ENCODE measurements at places on chromosomes 2 and 18.

DNA sequence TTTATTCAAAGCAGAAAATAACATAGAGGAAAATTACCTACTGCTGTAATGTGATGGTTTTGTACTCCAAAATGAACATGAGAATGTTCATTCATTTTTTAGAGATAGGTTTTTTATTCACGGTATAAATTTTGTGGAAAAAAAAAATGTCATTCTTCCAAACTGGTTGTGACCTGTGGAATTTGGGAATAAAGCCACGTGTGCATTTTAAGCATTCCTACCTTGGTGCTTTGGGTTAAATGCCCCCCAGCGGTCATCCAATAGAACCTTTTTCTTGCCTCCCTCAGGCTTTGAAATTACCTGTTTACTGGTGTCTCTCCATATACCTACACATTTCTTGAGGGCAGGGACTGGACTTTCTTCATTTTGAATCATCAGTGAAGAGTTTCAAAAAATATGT lies 740.7 kb downstream of the DPP10 start:
- DNase-seq = no peak

DNA sequence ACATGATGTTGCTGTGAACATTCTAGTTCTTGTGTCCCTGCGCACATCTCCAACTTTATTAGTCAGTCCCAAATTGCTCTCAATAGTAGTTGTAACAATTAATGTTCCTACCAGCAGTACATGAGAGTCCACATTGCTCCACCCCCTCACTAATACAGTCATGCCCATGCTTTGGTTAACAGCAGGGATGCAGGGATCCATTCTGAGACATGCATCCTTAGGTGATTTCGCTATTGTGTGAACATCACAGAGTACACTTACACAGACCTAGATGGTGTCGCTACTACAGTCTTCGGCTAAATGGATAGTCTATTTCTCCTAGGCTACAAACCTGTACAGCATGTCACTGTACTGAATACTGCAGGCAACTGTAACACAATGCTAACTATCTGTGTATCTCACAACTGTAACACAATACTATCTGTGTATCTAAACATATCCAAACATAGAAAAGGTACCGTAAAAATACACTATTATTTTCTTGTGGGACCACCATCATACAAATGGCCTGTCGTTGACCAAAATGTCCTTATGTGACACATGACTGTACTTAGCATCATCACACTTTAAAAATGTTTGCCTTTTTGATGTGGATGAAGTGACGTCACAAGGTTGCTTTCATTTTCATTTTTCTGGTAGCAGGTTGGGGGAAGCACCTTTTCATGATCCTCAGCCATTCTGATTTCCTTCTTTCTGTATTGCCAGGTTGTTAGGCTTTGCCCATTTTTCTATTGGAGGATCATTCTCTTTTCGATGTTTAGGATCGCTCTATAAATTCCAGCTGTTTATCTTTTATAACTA lies 82.9 kb upstream of the RNF152 start:
- DNase-seq = no peak

- DNase-seq = no peak
Measured at GRCh38 chr18:28582724-28583123, 405.8 kb upstream of the CDH2 start.

GRCh38 chr2:172428832-172429210 lies 1.4 kb downstream of the ITGA6 start:
- no peak for DNase-seq

GRCh38 chr2:26245810-26246209 lies 1.1 kb downstream of the HADHB start:
- DNase-seq = no peak

GRCh38 chr2:225164401-225165050 lies 122.3 kb upstream of the DOCK10 start:
- no peak for DNase-seq

DNA sequence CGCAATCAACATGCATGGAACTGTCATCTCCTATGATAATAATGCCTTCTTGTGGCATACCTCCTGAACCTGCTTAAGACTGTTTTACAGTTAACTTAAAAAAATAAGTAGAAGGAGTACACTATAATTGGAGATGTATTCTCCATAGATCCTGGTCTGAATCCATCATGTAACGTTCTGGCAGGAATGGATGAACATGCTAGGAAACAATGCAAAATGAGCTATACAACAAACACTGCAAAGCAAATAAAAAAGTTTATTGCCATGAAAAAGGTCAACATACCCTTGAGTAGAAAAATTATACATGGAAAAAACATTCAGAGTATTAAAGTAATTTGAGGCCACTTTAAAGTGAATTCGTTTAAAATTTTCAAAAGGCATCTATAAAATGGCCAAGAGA lies 71.5 kb upstream of the SCN7A start:
- DNase-seq = no peak

GRCh38 chr2:215527736-215528135 lies 91.9 kb upstream of the FN1 start:
- DNase-seq = no peak

DNA sequence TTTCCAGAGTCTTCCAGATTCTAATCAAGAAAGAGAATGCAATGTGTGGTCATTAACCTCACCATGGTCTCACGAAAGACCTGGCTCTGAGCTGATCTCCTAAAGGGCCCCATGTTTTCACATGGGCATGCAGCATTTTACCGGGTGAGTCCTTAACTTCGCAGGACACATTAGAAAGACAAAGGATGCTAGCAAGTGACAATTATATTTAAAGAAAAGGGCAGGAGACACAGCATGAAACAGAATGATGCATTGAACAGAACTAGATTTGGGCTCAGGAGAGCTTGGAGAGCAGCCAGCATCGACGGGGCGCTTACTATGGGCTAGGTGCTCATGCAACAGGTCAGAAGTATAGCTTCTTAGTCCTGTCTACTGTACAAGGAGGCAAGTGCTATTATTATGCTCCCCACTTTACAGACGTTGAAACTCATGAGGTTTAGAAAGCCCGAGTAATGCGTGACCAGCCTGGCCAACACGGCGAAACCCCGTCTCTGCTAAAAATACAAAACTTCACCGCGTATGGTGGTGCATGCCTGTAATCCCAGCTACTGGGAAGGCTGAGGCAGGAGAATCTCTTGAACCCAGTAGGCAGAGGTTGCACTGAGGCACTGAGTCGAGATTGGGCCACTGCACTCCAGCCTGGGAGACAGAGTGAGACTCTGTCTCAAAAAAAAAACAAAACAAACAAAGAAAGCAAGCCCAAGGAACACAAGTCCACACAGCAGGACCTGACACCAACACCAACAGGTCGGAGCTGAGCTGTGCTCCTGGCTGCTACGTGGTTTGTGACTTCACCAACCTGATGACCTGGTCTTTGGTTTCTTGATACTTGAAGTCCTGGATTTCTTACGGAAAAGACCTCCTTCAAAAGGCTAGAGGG lies 16.1 kb downstream of the MBP start:
- no peak for DNase-seq

DNA sequence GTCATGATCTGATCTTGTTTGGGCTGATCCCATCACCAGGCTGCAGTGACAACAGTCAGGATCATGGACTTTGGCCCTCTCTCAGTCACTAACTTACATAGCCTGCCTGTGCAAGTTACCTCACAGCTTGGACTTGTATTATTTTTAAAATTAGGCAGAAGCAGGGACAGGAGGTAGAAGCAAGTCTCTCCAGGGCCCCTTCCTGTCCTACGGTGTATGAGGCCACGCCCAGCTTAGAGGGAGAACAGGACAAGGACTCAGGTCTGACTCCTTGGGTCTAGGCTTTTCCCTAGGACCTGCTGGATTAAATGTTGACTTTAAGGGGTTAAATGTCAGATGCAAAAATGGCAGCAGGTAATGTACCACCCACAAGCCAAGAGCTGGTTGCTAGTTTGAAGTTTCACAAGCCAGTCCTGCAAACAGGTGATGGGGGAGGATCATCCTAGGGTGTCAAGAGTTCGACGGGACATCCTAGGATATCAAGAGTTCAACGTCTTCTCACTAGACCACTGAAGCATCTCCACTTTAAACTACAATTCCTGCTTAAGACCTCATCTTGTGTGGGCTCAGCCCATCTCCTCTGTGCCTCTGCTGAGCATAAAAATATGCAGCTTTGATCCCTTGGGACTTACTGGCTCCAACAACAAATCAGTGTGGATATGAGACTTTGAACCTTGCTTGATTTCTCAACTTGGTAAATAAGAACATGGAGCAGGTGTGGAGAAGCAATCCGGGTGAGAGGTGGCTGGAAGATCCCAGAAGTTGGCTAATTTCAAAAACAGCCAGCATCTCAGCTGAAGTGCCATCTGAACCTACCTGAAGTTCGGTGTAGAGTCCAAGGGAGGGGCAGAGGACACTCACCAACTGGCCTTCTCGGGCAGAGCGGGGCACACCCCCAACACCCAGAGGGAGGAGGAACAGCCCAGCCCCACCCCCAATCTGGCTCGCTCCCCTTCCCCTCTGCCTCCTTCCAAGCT lies 39.5 kb downstream of the SFXN5 start:
- no peak for DNase-seq

- DNase-seq = no peak
Measured at GRCh38 chr2:39017334-39017733, 103.5 kb downstream of the SOS1 start.

Data from stimulated activated CD4-positive, alpha-beta T cell treated with anti-CD3 and anti-CD28 coated beads, Interleukin-12 subunit alpha, Interleukin-12 subunit beta, amount 100 ng/mL, for 24 hours (primary cell).